ENCODE measurements at places on chromosomes 1 and 21. TPM values are rescaled to one million over a fixed set of nuclear protein-coding genes. Genes with fewer than 3 reads are reported as not detected.

DNA sequence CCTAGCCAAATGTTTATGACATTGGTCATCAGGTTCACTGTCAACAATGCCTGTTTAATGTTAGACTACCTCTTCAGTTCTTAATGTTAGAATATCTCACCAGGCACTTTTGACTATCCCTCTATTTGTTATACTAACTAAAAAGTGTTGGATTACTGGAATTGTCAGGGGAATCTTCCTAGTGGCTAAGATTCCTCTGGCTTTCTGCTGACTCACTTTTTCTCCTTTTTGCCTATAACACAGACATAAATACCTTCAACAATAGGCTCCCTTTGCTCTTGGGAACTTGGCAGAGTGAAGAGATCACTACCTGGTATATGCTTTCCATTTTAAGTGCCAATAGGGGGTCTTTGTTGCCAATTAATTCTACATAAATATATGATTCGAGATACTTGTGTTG is 68.5 kb downstream of the TMEM200B start:
- H3K27me3 ChIP-seq = no peaks in the 10 kb centered on the region
- H3K4me1 ChIP-seq = no peaks in the 10 kb centered on the region
- peaks cover 16% of the 10 kb centered on the region for H3K36me3 ChIP-seq
- no peak for DNase-seq
- H3K27ac ChIP-seq = no peak overlapping the region

DNA sequence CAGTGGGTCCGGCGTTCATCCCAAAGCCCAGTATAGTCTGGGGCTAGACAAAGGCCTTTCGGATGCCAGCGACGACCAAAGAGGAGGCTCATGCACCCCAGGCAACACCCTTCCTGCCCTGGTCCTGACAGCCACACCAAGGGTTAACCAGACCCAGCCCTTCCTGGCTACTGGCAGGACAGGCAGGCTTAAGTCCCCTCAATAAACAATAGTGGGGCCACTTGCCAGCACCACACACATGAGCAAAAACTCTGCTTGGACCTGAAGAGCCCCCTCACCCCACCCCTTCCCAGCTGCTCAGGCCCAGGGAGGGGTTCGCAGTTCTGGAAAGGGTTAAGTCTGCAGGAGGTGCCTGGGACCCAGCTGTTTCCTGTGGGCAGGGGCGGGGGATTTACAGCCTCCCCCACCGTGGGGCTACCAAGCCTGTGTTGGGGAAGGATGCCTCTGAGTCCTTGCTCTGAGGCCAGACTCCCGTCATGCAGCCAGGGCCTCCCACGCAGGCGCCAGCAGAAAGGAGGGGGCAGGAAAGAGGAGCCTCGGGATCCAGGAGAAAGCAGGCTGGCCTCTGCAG is 18.2 kb downstream of the PHLDA3 start:
- H3K36me3 ChIP-seq = no peaks in the 10 kb centered on the region
- H3K27me3 ChIP-seq = no peaks in the 10 kb centered on the region
- no peak overlapping the region for H3K27ac ChIP-seq
- no peak overlapping the region for H3K4me3 ChIP-seq
- peaks cover 8% of the 10 kb centered on the region for H3K4me1 ChIP-seq

DNA sequence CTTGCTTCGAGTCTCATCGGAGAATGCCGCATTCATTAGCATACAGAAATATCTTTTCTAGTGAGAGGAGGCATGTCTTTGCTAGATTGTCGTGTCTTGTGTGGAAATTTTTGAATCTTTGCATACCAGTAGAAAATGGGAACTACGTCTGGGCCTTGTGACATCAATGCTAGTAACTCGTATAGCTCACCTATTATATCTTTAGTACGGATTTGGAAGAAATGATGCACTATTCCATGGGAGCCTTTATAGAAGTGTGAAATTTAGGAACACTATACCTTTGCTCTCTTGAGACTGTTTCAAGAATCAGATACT is 835 bp downstream of the UHMK1 start:
- no peaks in the 10 kb centered on the region for H3K27me3 ChIP-seq
- peaks cover 13% of the 10 kb centered on the region for H3K36me3 ChIP-seq
- DNase-seq = no peak
- peak overlapping the region; percentile 93 for H3K27ac ChIP-seq

Gene MROH9
- not detected for total RNA-seq

DNA sequence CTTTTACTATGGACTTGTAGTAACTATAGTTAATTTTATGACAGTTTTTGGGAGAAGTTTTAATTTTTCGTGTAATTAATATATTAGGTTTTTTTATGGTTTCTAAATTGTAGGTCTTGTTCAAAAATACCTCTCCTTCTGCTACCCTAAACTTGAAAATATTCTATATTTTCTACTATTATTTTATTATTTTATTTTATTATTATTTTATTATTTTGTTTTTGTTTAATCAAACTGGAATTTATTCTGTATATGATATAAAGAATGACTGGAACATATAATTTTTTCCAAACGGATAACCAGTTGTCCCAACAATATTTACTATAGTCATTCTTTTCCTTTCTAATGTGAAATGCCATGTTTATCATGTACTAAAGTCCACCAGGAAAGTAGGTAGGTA is 17.1 kb upstream of the AGO4 start:
- no peaks in the 10 kb centered on the region for H3K4me1 ChIP-seq
- H3K36me3 ChIP-seq = no peaks in the 10 kb centered on the region
- no peaks in the 10 kb centered on the region for H3K27me3 ChIP-seq
- H3K4me3 ChIP-seq = no peak overlapping the region
- no peak for DNase-seq

- H3K4me1 ChIP-seq = no peaks in the 10 kb centered on the region
- no peaks in the 10 kb centered on the region for H3K36me3 ChIP-seq
- no peaks in the 10 kb centered on the region for H3K27me3 ChIP-seq
- H3K4me3 ChIP-seq = no peak overlapping the region
These were observed 249.2 kb downstream of the NCAM2 start for GRCh38 chr21:21247424-21247823.

DNA sequence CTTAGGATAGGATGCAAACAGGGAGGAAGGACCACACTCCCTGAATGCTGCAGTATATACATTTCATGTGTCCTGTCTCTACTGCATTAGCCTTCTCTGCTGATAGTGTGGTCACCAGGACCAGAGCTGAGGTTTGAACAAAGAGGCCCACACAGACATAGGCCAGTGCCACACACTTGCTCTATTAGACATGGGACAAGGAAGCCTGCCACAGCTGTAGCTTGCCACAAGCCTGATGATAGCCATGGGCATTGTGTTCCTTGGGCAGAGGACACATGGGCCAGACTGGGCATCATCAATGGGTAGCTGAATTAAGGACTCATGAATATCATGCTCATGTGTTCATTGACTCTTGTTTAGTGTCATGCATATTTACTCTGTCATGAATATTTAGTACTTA is 10.4 kb downstream of the CAMSAP2 start:
- no peaks in the 10 kb centered on the region for H3K36me3 ChIP-seq
- no peak overlapping the region for H3K27ac ChIP-seq
- no peaks in the 10 kb centered on the region for H3K27me3 ChIP-seq
- no peak overlapping the region for H3K4me3 ChIP-seq
- DNase-seq = no peak

- no peaks in the 10 kb centered on the region for H3K27me3 ChIP-seq
- no peaks in the 10 kb centered on the region for H3K36me3 ChIP-seq
These were observed 308.5 kb upstream of the ADAMTS5 start for GRCh38 chr21:27275294-27275927.

Gene SPATA17
- total RNA-seq = 0.33 TPM

DNA sequence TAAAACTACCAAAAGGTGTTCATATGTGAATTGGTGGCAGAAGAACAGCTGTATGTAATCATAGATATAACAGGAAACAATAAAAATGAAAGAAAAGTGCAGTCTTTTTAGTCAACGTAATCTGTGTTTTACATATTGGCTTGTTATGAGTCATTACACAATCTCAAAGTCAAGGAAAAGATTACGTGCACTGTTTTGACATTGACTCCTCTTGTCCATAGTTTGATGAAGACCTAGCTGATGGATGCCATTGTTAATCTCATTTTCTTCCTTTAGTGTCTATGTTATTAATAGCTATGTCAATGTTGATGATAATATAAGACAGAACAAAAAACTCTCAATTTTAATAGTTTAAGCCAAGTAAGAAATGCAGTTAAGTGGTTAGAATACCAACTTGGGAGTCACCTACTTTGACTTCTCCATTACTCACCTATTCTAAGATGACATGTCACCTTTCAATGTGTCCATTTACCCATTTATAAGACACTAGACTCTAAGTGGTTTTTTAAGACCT is 84.5 kb upstream of the SAMSN1 start:
- H3K4me3 ChIP-seq = no peak overlapping the region
- no peaks in the 10 kb centered on the region for H3K36me3 ChIP-seq
- no peak for DNase-seq
- peaks cover 11% of the 10 kb centered on the region for H3K4me1 ChIP-seq
- no peak overlapping the region for H3K27ac ChIP-seq
- H3K27me3 ChIP-seq = no peaks in the 10 kb centered on the region

Gene EFNA3
- total RNA-seq = 0.94 TPM

GRCh38 chr1:174795806-174796205 is 203.9 kb upstream of the CACYBP start:
- H3K4me1 ChIP-seq = peaks cover 11% of the 10 kb centered on the region
- H3K27ac ChIP-seq = no peak overlapping the region
- no peak overlapping the region for H3K4me3 ChIP-seq
- no peak for DNase-seq

GRCh38 chr1:182259229-182259872 is 132.2 kb downstream of the GLUL start:
- H3K36me3 ChIP-seq = no peaks in the 10 kb centered on the region
- peaks cover 31% of the 10 kb centered on the region for H3K4me1 ChIP-seq
- H3K4me3 ChIP-seq = peak overlapping the region; percentile 32
- peak overlapping the region; percentile 17 for H3K27ac ChIP-seq
- peak; percentile 66 for DNase-seq

Gene UMODL1
- total RNA-seq = 0.07 TPM

DNA sequence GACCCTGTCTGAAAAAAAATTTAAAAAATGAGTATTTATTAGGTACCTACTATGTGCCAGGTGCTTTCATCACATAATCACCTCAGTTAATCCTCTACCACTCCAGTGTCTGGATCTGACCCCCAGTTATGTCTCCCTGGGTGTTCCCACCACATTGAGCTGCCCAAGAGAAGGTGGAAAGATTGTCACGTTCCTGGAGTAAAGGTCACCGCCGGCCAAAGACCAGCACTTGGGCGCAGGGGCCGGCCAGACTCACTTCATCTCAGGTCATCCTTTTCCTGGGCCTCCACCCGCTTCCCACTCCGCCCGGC is 714 bp downstream of the PYCR2 start:
- peak overlapping the region; percentile 96 for H3K27ac ChIP-seq
- no peaks in the 10 kb centered on the region for H3K27me3 ChIP-seq
- no peak for DNase-seq
- peak overlapping the region; percentile 99 for H3K4me3 ChIP-seq

- no peaks in the 10 kb centered on the region for H3K4me1 ChIP-seq
- H3K27me3 ChIP-seq = no peaks in the 10 kb centered on the region
- DNase-seq = no peak
- no peak overlapping the region for H3K4me3 ChIP-seq
- H3K27ac ChIP-seq = no peak overlapping the region
These were observed 23.3 kb upstream of the LYPD8 start for GRCh38 chr1:248778906-248779305.

DNA sequence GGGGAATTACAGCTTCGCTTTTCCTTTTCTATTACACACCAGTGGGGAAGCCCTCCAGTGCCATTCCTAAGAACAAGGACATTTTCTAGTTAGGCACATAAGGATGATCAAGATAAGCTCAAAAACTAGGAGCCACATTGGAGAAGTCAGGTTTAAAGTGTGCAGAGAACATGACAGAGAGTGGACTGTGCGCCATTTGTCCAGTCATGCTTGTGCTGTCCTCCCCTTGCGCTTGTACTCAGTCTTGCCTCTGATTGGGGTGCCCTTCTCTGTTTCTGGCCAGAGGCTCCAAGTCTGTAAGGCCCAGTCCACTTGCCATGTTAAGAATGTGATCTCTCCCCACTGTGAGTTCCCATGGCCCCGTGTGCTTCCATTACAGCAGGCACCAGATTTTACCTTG is 189.7 kb downstream of the DHRS3 start:
- no peaks in the 10 kb centered on the region for H3K36me3 ChIP-seq
- no peak overlapping the region for H3K4me3 ChIP-seq
- no peak overlapping the region for H3K27ac ChIP-seq
- H3K4me1 ChIP-seq = peaks cover 3% of the 10 kb centered on the region

Gene S1PR1
- 123 TPM for total RNA-seq

DNA sequence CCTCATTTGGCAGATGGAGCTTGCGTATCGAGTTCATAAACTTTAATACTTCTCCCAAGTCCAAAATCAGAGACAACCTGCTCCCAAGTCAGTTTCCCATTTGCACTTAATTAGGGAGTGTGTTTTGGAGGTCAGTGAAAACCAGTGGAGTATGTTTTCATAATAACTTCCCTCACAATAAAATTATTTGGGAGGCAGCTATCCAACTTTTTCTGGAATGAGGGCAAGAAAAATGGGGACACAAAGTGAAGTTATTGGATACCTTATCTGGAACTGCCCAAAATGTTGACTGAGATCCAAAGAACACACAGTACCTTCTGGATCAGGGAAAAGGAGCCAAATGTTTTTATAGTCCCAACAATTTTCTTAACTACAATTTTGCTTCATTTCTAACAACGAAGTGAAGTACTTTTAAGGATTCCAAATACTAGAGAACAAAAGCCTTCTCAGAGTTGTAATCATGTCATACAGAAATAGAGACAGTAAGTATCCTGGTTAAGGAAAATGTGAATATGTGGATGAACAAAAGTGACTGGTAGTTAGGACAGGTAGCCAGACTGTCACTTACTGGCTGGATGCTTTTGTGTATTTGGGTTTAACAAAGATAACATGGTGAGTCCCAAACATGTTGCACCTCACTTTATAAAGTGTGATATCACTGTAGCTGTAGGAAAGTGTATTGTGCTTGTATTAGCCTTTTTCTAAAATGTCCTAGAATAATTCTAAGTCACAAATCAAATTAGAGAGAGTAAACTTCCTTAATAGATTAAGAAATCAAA is 325.0 kb downstream of the HLX start:
- no peaks in the 10 kb centered on the region for H3K27me3 ChIP-seq
- H3K36me3 ChIP-seq = no peaks in the 10 kb centered on the region
- DNase-seq = no peak
- no peaks in the 10 kb centered on the region for H3K4me1 ChIP-seq
- no peak overlapping the region for H3K27ac ChIP-seq

Gene TBX15
- not detected for total RNA-seq

GRCh38 chr1:170145770-170146676 is at the start of gene NTMT2:
NTMT2 (plus strand) TSS chr1:170145959; CDS start chr1:170146108, 149 bp downstream.
- no peaks in the 10 kb centered on the region for H3K27me3 ChIP-seq
- no peak within 1 kb of the TSS for H3K4me3 ChIP-seq
- no peak within 1 kb of the TSS for H3K27ac ChIP-seq
- no peak for DNase-seq
- no peaks in the 10 kb centered on the region for H3K36me3 ChIP-seq
- H3K4me1 ChIP-seq = no peaks in the 10 kb centered on the region
